ENCODE measurements at places on chromosomes 6 and 20.

- DNase-seq, result no peak
These were observed 40.4 kb upstream of the PRELID3B start for GRCh38 chr20:59082981-59083380.

DNA sequence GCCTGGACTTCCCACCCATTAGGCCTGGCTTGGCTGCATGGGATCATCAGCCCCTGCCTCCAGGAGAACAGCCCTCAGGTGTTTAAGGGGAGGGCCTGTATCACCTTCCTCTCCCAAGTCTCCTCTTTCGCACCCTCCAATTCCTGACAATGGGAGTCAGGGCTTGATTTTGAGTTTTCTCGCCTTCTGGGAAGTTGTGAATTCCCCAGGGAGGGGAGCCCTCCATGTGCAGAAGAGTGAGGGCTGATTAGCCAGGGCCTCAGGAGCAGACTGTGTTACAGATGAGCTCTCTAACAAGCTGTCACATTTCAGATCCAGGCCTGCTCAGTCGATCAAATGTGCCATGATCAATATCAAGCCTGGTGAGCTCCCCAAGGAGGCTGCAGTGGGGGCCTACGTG is 42.4 kb downstream of the CNBD2 start:
- DNase-seq, result no peak

DNA sequence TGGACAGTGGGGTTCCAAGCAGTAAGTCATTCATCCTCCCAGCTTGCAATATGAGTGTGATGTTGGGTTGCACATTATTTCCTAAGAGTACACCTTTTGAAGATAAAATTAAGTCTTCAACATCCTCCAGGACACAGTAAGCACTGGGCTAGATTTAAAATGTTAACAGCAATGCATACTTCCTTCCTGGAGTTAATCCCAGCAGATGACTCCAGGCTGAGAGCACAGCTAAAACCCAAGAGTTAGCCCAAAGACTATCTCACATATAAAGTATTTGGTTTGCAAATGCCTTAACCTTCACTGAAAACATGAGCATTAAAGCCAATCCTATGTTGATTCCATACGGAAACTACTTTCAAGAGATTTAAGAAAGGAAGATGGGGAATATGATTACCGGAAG is 69.2 kb downstream of the SLC23A2 start:
- DNase-seq, result no peak

GRCh38 chr20:4491643-4492042 is 230.1 kb upstream of the PRND start:
- DNase-seq, result no peak

DNA sequence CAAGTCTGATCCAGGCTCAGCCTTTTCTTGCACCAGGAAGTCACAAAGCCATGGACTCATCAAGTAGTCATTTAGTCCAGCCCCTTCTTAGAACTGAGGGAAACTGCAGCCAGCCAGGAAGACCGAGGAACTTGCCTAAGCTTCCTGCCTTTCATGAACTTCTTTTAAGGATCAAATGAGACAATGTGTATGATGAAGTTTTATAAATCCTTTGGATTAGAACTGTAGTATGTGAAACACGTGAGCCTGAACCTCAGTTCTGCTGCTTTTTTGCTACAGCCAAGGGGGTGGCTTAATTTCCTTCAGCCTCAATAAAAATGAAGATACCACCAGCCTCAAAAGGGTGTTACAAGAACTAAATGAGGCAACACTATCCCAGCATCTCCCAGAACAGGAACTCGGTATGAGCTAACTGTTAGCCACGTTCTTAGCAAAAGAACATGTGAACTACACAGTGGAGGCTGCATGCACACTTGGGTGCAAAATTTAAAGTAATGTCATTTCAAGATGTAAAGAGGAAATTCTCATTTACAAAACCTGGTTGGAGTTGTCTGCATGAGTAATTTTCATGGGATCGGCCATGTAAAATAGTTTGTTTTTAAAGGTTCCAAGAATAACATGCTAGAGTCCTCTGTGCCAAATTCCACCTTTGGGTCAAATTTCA is 76.0 kb upstream of the TBC1D7 start:
- no peak for DNase-seq

GRCh38 chr6:148866657-148867268 is 119.9 kb downstream of the UST start:
- no peak for DNase-seq

DNA sequence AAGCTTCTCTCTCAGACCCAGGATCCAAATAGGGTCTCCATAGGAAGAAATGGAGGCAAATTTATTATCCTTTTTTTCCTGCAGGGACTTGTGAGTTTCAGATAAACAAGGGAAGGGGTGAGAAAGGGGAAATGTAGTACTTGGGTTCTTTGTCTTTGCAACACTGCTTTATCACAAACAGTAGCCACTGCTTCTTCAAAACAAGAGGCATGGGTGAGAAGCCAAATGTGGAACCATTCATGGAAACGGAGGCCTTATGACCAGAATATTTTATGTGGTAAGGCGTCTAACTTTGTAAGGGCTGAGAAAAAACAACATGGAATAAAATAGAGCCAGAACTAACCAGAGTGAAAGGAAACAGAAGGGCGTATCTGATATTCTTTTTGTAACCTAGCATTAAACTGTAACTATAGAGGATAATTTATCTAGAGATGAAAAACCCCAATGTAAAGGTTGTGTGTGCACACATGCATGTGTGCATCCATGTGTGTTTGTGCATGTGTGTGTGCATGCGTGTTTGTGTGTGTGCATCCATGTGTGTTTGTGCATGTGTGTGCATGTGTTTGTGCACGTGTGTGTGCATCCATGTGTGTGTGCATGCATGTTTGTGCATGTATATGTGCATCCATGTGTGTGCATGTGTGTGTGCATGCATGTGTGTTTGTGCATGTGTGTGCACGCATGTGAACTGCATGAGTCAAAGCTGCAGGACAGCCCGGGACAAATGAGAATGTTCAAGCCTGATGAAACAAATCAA is 143.3 kb upstream of the SMLR1 start:
- no peak for DNase-seq

GRCh38 chr6:94769197-94769596 is 808.1 kb upstream of the MANEA start:
- no peak for DNase-seq

DNA sequence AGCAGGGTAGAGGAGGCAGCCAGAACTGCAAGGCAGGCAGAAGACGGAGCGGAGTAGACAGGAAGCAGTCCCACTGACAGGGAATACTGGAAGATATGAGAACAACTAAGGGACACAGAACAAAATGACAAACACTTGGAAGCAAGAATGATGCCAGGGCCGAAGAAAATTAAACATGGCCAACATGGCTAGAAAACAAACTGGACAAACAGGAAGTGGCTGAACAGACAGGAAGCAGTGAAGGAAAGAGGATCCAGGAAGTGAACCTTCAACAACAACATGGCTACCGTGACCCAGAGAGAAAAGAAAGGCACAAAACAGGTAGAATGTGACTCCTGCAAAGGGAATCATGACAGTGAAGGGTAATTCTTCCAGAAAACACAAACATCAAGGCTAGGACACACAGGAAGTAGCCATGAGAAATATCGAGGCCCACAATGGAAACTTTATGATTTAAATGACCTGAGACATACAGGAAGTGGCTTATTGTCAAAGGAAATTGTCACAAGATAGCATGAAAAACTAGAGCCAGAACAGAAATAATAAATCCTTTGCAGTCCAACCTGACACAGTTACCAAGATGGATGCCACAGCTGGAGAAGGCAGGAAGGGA is 9.1 kb downstream of the COL11A2 start:
- no peak for DNase-seq

GRCh38 chr6:135909737-135910387 is 58.4 kb downstream of the PDE7B start:
- peak; percentile 49 for DNase-seq

- DNase-seq, result no peak
These were observed 168.0 kb upstream of the FOXA2 start for GRCh38 chr20:22752324-22752723.

GRCh38 chr20:24489631-24490260 is 20.3 kb downstream of the SYNDIG1 start:
- DNase-seq, result no peak

- DNase-seq, result no peak
These were observed 12.3 kb upstream of the DEFB112 start for GRCh38 chr6:50062051-50062450.

GRCh38 chr6:13427801-13428582 is 59.4 kb downstream of the GFOD1 start:
- DNase-seq, result peak; percentile 81

- DNase-seq, result no peak
These were observed 654.8 kb downstream of the RNF144B start for GRCh38 chr6:19041906-19042305.

GRCh38 chr6:27545271-27546046 is 72.6 kb upstream of the ZNF184 start:
- DNase-seq, result no peak

DNA sequence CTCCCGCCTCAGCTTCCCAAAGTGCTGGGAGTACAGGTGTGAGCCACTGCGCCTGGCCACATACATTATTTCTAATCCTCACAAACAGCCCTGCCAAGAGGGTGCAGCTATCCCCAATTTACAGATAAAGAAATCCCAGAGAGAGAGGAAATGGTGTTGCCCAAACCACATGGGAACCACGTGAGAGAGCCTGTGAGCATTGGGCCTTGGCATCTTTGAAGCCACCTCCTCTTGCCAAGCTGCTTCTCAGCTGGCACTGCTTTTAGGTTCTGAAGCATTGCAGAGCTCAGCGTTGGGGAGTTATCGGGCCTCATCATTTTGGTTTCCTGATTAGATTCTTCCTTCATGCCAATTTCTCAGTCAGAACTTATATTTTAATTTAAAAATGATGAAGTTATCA is 80.3 kb downstream of the CTNNBL1 start:
- DNase-seq, result no peak

GRCh38 chr6:37099442-37099841 is 70.5 kb upstream of the PIM1 start:
- DNase-seq, result peak; percentile 34

DNA sequence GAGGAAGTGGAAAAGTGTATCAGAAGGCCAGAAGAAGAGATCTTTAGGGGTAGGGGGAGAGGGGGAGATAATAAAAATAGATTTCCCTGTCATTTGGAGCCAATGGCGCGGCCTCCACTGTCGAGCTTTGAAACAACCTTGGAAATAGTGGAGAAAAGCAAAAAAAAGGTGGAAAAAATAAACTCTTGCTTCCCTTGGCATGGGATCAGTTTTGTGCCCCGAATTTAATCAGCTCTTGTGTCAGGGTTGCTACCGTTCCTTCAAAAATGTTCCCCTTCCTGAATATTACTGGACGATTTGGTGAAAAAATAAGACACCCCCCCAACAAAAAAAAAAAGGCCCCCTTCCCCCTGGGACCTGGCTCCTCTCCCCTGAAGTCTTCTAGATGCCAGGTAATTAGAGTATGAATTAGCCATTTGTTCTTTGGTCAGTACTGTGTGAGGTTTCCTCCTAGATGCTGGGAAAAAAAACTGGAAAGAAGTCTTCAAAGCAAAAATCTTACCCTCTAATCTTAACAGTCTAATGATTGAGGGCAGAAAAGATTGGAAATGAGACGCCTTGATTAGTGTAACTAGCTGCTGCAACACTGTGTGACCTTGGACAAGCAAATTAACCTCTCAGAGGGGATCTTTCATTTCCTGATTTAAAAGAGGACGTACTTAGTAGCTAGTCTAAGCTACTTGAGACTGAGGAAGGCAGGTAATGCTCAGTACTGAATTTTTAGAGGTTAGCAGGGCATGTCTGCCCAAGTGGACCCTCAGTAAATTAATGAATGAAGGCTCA is 872 bp upstream of the RBM39 start:
- DNase-seq, result no peak

- peak; percentile 76 for DNase-seq
These were observed 667 bp downstream of the STX11 start for GRCh38 chr6:144150710-144151657.

DNA sequence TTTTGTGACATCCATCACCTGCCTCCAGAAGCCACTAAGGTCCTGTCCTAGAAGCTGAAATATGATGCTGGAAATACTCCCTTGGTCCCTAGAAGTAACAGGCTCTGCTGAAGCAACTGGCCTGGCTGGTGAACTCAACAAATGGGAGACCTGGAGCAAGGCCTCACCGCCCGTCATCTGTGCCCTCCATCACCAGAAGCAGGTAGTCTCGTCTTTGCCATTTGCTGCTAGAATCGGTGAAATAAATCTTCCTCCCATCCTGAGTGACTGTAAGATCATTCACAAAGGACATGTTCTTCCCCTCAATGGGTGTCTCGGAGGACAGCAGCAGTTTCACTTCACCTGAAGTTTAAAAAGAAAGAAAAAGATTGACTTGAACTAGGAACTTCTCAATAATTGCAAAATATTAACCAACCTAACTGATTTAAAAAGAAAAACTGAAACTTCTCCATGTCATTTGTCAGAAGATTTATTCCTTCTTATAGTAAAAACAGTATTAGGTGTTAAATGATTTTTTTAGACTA is 21.0 kb downstream of the CST7 start:
- DNase-seq, result no peak

DNA sequence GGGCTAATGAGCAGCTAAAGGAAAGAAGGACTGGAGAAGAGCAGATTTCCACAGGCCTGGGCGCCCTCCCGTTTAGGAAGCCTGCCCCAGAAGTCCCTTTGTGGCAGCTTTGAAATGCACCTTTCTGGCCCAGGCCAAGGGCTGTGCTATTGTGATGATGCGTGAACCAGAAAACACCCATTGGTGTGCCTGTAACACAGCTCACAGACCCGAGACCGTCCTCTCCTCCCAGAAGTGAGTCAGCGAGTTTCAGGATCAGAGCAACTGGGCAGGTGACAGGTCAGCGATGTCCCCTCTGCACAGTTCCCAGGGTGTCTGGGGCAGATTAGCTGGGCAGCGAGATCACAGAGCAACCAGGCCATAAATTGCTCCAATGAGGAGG is 71.9 kb upstream of the SULF2 start:
- DNase-seq, result no peak

DNA sequence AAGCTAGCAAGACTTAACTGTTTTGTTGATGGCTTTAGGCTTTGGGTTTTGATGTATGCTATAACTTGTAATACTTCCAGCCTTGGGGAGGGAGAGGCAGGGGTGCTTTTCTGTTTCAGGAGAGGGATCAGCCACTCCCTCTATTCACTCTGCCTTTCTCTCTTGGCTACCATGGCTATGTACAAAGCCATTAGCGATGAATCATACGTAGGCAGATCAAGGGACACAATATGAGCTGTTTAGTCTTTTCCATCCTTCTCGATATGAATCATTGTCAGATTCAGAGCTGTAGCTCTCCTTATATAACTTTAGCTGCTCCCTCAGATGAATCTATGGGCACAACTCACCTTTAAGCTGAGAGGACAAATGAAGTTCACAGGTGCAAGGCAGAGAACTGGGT is 230.6 kb downstream of the TSHZ2 start:
- no peak for DNase-seq

GRCh38 chr6:44534291-44534690 is 146.8 kb downstream of the CDC5L start:
- DNase-seq, result no peak

DNA sequence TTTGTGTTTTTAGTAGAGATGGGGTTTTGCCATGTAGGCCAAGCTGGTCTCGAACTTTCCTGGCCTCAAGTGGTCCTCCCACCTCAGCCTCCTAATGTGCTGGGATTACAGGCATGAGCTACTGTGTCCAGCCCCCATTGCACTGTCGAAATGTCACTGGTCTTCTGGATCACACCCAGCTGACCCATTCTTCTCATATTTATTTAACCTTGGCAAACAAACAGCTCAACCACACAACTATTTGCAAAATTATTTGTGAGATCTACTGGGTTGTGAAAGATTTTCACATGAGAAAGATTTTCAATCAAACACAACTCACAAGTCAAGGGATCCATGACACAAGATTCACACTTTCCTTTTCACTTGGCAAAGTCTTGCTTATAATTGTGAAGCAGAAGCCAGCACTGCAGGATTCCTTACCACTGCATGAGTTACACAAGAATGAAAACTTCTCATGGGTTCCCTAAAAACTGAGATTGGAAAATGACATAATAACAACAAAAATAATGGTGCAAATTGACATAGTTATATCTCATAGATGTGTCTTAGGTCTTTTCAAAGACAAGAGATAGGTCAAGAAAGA is 2.0 kb upstream of the CST9L start:
- DNase-seq, result no peak
